ENCODE measurements at places on chromosomes 16 and 17.

DNA sequence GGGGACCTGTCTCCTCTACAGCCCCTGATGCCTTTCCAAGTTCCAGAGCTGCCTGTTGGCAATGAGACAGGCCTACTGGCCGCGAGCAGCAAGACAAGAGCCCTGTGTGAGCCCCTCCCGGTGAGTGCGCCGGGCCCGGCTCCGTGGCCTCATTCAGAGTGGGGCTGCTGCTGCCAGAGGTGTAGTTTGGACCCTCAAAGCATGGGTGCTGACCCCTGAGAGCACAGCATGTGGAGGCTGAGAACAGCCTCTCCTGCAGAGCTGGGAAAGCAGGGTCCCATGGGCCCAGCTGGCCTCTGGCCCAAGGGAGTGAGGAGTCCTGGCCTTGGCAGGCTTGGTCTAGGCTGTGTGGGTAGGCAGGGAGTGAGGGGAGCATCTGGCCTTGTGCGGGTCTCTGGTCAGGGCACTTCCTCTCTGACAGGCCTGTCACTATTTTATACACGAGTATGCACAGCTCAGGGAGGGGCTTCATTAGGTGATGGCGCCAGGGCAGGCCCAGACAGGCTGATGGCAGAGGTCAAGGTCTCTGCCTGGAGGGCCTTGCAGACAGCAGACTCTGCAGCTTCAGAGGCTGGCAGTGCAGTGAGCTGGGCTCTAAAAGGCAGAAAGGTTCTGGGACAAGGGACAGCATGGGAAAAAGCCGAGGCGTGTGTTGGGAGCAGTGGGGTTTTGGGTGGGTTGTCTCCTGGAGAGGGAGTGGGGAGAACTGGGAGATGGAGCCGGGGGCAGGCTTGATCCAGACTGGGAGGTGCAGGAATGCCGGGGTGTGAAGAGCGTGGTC, 43.4 kb downstream of the ADCY7 start:
- DNase-seq, result no peak

GRCh38 chr16:82651921-82652601, 25.3 kb downstream of the CDH13 start:
- no peak for DNase-seq

- no peak for DNase-seq
Measured at GRCh38 chr16:87037012-87037411, 280.2 kb downstream of the C16orf95 start.

- no peak for DNase-seq
Measured at GRCh38 chr16:55179852-55180585, 144.0 kb upstream of the IRX6 start.

DNA sequence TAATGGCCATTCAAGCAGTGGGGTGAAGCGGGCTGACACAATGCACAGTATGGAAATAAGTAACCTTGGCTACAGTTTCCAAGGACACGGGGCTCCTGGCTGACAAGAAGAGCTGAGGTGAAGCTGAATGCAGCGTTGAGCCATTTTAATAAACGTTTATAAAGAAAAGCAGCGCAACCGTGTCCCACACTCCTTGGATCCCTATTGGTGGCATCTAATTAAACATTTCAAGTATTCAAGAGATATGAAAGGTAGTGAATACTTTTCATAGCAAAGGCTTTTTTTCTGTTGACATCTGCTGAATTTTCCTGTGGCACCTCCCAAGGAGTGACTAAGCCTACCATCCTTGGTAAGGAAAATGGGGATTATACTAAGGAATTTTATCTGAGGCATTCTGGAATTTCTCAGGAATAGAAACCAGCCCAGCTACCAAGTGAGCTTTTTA, 26.5 kb downstream of the DUSP14 start:
- DNase-seq, result no peak

DNA sequence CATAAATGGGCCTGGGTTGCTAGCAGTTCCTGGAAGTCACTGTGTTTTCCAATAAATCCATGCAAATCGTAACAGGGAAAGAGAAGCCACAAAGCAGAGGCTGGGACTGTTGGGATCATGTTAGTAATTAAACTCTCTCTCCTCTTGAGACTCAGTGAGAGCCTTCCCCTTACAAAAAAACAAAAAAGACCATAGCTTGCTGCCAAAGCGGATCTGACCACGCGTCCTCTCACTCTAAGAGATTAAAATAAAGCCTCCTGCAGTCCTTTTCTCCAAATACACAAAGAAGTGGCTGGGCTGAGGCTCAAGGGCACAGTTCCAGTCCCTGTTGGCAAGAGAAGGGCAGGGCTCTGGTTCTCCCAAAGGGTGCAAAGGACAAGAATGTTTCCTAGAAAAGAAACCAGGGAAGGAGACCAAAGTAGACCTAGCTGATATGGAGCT, 38.5 kb downstream of the PIGL start:
- DNase-seq, result no peak

GRCh38 chr17:69723741-69724140, 309.2 kb downstream of the MAP2K6 start:
- DNase-seq, result no peak

GRCh38 chr17:74744714-74745547, 3.5 kb upstream of the NHERF1 start:
- peak; percentile 63 for DNase-seq

DNA sequence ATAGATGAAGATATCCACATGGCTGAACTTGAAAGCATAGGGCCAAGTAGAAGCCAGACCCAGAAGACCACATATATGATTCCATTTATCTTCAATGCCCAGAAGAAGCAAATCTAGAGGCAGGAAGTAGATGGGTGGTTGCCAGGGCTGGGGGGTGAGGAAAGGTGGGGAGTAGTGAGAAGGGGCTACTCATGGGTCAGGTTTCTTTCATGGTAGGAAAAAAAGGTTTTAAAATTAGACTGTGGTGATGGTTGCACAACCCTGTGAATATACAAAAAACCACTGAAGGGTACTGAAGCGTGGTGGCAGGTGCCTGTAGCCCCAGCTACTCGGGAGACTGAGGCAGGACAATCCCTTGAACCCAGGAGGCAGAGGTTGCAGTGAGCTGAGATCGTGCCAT, 5.4 kb downstream of the CD2BP2 start:
- no peak for DNase-seq

DNA sequence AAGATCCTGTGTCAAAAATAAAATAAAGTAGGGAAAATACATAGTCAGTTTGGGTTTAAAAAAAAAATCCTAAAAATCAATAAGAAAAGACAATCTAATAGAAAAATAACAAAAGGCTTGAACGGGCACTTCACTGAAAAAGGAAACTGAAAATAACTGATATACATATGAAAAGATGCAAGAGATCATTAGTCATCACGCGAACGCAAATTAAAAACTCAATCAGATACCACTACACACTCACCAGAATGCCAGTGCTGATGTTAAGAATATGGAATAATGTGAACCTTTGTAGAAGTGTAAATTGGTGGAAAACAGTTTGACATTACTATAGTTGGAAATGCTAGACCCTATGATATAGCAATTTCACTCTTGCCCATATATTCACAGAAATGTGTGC, 14.6 kb downstream of the GNGT2 start:
- DNase-seq, result no peak

GRCh38 chr16:56684926-56685590, 2.8 kb downstream of the MT1X start:
- no peak for DNase-seq

DNA sequence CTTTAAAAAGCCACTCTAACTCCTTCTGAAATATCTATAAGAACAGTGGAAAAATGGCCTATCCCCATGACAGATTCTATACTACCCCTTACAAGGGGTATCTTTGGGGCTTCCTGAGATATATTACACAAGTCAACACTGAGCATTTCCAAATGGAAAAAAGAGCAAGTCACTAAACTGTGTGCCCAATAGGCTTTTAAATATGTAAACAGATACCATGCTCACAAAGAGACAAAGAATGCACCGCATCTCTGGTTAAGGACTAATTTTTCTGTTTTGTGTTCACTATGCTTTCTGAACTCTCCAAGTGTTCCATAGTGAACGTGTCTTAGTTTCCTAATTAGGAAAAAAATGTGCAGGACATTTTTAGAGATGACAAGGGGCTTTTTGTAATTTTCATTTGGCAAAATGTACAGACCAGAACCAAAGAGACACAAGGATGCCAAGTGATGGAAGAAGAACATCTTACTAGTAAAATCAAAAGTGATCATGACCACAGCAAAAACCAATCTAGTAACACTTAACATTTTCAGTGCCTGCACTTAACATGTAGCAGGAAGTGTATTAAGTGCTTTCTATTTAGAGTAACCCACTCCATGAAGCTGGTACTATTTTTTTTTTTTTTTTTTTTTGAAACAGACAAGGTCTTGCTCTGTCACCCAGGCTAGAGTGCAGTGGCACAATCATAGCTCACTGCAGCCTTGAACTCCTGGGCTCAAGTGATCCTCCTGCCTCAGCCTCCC, 21.5 kb downstream of the MYH11 start:
- DNase-seq, result no peak

- peak; percentile 46 for DNase-seq
Measured at GRCh38 chr17:12958786-12959185, 59.0 kb downstream of the ELAC2 start.

DNA sequence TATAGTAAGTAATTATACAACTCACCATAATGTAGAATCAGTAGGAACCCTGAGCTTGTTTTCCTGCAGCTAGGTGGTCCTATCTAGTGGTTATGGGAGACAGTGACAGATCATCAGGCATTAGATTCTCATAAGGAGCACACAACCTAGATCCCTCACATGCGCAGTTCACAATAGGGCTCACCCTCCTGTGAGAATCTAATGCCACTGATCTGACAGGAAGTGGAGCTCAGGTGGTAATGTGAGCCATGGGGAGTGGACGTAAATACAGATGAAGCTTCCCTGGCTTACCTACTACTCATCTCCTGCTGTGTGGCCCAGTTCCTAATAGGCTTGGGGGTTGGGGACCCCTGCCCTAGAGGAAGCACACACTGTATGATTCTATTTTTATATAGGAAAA, 21.8 kb upstream of the ZNF469 start:
- no peak for DNase-seq

DNA sequence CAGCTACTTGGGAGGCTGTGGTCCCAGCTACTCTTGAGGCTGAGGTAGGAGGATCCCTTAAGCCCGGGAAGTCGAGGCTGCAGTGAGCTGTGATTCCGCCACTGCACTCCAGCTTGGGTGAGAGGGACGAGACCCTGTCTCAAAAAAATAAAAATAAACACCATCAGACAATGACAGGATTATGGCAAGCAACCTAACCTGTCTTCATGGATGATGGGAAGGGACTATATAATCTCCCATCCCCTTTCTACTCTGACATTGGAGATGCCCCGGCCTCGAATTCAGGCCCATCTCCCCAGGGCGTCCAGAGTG, 893 bp downstream of the TRIM25 start:
- DNase-seq, result no peak

GRCh38 chr16:57809276-57810196, 7.2 kb upstream of the KIFC3 start:
- DNase-seq, result no peak

- DNase-seq, result no peak
Measured at GRCh38 chr16:14955546-14956231, 18.4 kb downstream of the NPIPA1 start.

DNA sequence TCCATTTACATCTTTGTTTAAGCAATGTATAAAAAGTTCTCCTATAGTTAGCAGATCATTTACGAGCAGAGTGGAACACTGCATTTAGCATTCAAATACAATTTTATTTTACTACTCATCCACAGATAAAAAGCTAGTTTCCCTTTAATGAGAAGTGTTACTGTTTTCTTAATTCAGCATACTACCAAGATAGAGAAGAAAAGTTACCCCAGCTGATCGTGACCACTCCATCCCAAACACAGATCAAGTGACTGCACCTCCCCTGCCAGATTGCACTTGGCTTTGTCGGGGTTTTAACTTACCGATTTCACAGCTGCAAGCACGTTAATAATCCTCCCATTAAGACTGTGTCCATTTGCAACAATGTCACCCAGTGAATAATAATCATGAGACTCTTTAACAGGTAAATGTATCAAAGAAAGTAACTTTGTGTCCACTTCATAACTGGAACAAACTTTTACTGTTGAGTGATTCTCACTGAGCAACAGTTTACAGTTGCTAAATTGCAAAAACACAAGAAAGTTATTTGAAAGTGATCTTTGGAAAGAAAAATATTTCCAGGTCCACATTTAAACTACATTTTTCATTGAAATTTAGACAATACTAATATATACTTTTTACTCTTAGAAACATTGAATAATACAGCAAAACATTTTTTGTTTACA, 14.4 kb downstream of the MEIOB start:
- no peak for DNase-seq

- no peak for DNase-seq
Measured at GRCh38 chr17:41785859-41786226, 668 bp downstream of the JUP start.

DNA sequence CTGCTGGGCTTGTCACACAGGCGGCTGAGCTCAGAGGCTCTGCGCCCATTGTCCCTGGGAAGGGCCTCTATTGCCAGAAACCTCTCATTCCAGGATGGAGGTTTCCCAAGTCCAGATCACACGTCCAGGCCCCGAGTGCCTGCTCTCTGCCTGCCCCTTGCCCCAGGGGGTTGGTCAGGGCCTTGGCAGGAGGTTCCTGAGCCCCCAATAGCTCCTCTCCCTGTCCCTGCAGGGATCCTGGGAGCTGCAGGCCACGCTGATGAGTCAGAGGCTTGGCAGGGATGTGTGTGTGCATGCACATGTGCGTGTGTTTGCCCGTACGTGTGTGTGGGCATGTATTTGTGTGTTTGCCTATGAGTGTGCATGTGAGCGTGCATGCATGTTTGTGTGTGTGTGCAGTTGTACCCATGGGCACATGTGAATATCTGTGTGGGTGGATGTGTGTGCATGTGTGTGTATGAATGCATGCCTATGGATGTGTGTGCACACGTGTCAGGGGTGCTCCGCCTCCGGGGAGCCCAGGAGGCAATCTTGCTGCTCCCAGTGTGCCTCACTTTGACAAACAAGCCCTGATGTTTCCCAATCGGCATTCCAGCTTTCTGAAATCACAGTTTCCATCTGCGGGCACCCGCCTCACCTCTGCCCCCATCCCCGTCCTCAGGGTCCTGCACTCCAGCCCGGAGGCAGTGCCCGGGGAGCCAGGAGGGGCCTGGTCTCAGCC, 98.4 kb upstream of the GSE1 start:
- DNase-seq, result peak; percentile 83

DNA sequence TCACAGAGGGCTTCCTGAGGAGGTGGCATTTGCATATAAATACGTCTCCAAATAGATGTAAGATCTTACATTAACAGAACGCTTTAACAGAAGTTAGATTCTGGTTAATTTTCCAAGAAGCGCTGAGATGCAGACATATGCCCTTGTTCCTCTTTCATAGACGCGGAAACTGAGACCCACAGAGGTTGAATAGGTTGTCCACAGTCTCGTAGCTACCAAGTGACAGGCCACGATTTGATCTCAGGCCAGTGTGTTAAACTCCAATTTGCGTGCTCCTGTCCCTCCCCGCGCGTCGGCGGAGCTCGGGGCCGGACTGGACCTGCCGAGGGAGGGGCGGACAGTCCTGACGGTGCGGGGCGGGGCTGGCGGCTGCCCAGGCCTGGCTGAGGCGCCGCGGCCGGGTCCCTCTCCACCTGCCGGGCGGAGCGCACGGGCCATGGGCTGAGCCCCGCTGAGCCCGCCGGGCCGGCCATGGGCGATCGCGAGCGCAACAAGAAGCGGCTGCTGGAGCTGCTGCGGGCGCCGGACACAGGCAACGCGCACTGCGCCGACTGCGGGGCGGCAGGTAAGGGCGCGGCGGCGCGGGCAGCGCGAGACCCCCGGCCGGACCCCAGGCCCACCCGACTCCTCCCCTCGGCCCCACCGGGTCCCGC, at the start of gene ADAP2:
ADAP2 (plus strand) TSS at position 402 of the 653 bp plus-strand sequence; CDS start at position 472, 70 bp downstream.
- peak; percentile 60 for DNase-seq

- peak; percentile 36 for DNase-seq
Measured at GRCh38 chr16:17467923-17468540, 2.7 kb downstream of the XYLT1 start.

Data from Caki2 (cell line).